Transverse colon (tissue), 4 donors: ENCODE measurements at places on chromosomes 7 and 10. TPM values are rescaled to one million over a fixed set of nuclear protein-coding genes. Genes with fewer than 3 reads are reported as not detected.

The PHYHIPL gene
- total RNA-seq, result 0.48 TPM

The LIPK gene
- total RNA-seq, result not detected

The ATXN7L1 gene
- total RNA-seq, result 23.3 TPM

The KDM7A gene
- total RNA-seq, result 84.2 TPM

GRCh38 chr10:10014846-10015245 is 1002.8 kb upstream of the CELF2 start:
- no peak for DNase-seq

DNA sequence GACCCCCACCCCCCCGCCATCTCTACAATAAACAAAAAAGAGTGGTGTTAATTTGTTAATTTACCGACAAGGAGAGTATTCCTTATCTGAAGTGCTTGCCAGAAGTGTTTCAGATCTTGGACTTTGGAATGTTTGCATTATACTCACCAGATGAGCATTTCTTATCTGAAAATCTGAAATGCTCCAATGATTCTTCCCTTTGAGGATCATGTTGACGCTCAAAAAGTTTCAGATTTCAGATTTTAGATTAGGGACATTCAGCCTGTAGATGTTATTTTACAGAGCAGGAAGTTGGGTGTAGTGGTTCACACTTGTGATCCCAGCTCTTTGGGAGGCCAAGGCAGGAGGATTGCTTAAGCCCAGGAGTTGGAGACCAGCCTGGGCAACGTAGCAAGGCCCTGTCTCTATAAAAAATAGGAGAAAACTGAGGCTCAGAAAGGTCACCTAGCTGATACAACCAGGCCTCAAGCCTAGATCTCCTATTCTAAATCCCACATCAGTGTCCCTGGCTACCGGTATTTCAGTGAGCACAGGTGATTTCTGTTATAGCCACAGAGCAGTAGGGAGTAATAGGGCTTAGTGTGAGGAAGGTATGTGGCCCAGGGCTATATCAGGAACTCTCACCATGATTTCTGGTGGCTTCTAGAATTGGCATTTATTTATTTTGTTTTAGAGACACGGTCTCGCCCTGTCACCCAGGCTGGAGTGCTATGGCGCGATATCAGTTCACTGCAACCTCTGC is 35.4 kb downstream of the TMEM120A start:
- no peak for DNase-seq

DNA sequence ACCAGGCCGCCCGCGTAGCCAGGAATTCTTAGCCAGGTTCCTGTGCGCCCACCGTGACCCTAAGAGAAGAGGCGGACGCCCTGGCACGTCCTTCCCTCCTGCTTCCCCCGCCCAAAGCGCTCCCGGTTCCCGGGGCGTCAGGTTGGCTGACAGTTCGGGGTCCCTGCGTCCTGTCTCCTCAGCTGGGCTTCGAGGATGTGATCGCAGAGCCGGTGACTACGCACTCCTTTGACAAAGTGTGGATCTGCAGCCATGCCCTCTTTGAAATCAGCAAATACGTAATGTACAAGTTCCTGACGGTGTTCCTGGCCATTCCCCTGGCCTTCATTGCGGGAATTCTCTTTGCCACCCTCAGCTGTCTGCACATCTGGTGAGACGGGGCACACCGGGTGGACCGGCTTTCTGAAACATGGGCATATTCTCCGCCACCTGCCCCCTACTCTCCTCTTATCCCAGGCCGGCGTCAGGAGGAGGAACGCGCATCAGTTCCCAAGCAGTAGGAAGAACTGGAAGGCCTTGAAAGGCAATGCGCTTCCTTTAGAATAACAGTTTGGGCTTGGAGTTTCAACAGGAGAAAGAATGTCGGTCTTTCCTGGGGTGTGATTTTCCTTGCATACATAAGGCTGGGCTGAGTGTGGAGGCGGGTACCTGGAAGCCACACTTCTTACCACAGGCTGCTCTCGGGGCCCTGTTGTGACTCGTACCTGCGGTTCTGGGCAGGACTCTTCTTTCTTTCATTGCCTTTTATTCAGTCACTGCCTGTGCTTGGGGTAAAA is 728 bp downstream of the CAV2 start:
- DNase-seq, result peak; percentile 26

GRCh38 chr7:141436575-141437075 is 114.6 kb upstream of the AGK start:
- DNase-seq, result no peak

DNA sequence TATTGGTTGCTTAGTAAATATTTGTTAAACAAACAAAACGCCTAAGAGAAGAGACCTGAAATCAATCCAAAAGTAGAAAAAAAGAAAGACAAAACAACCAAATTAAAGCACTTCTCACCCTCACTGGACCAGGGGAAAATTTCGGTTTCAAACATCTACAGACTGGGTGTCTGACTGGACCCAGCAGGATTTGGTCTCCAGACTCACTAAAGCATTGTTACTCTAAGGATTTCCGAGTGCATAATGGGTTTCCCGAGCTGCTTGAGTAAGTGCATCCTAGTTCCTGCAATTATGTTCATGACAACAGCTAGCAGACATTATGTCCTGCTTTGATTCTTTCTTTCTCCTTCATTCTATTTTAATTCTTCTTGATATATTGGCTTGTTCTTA is 51.8 kb upstream of the FAM3C start:
- DNase-seq, result no peak

DNA sequence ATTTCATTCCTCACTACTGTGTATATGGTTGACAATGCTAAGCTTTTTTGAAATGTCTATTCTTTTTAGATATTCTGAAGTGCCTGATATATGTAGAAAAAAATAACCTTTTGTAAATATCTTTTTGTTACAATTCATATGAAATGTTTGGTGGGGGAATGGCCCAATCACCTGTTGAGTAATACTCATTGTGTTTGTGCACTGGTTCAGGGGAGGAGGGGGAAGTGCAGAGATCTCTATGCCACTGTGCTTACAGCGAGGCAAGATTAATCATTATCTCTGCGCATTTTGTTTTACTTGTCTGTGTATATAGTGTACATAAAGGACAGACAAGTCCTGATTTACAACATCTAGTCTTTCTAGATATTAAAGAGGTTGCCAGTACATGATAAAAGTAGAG is 25.2 kb downstream of the NUP42 start:
- no peak for DNase-seq

DNA sequence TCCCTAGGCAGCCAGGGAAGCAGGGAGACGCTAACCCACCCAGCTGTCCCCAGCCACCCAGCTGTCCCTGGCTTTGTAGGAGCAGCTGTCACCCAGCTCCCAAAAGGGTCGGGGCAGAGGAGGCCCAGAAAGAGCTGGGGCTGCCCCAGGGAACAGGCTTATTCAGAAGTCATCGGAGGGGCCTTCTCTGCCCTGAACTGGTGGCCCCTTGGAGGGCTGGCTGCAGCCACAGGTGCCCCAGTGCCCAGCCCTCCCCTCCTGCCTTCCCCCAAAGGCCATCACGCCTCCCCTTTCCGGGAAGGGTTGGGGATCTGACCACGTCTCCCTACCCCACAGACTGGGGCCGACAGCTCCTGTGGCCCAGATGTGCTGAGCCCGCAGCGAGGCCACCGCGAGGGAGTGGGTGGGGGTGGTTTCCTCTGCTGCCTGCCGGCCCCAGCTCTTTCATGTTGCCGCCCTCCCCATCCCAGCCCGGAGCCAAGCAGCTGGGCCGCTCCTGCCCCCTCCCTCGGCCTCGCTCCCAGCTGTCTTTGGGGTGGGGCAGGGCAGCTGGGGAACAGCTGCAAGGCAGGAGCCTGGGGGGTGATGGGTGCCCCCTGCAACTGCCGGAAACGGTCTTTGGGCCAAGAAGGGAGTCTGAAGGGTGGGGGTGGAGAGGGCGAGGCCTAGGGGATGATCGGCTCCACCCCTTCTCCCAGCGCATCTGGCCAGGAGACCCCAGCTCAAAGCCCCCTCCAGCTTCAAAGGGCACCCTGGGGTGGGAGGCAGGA is 16.8 kb downstream of the TRIM8 start:
- DNase-seq, result peak; percentile 84
